Natural killer cell (primary cell): ENCODE measurements at places on chromosomes 16 and 17. TPM values are rescaled to one million over a fixed set of nuclear protein-coding genes. Genes with fewer than 3 reads are reported as not detected.

VMO1 gene
- total RNA-seq = 1.3 TPM

- H3K4me1 ChIP-seq = no peaks in the 10 kb centered on the region
- H3K4me3 ChIP-seq = no peak overlapping the region
- no peaks in the 10 kb centered on the region for H3K27me3 ChIP-seq
- H3K36me3 ChIP-seq = no peaks in the 10 kb centered on the region
- no peak overlapping the region for H3K27ac ChIP-seq
Observed at GRCh38 chr16:66069587-66069986, 296.9 kb upstream of the CDH5 start.

GRCh38 chr16:77748421-77749005 lies 26.2 kb downstream of the NUDT7 start:
- H3K36me3 ChIP-seq = no peaks in the 10 kb centered on the region
- no peak for DNase-seq
- H3K27ac ChIP-seq = no peak overlapping the region
- H3K4me3 ChIP-seq = no peak overlapping the region
- no peaks in the 10 kb centered on the region for H3K27me3 ChIP-seq

DNA sequence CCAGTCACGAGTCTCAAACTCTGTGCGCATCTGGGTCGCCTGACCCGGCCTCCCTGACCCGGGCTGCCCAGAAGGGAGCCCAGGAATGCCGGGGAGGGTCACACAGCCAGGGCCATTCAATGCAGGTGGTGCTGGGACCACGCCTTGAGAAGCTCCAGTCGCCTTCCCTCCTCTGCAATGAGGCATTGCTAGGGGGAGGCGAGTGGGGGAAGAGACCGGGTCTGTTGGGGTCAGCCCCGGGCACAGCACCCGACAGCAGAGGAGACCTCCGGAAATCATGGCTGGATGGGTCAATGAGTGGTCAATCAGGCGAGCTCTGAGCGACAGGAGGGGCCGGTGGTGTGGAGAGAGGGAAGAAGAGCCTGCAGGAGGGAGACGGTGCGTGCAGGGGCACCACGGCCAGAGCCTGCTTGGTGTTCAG lies 13.3 kb downstream of the JPH3 start:
- no peaks in the 10 kb centered on the region for H3K36me3 ChIP-seq
- H3K27me3 ChIP-seq = no peaks in the 10 kb centered on the region
- no peaks in the 10 kb centered on the region for H3K4me1 ChIP-seq
- no peak overlapping the region for H3K4me3 ChIP-seq
- DNase-seq = no peak

DNA sequence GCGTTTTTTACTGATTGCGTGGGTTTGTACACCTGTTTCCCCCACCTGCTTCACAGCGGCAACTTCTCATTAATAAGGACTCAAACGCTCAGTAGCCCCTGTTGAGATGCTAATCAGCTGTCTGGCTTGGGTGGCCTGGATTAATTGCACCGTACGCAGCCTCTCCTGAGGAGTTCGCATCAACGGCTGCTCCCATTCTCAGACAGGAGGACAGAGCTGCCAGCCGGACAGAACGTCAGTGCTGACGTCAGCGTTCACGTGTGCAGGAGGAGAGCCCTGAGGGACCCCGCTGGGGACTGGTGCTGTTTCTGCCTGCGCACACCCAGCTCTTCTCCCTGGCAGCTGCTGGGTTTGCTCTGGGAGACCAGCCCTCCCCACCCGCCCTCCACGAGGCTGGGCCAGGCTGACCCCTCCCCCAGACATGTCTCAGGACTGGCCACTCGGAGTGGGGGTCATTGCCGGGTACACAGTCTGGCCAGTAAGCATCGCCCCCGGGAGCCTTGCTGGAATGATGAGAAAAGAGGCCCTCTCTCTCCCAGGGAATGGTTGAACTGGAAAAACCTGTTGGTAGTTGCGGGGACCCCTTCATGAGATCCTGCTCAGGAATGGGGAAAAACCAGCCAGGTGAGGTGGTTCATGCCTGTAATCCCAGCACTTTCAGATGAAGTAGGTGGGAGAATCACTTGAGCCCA lies 5.7 kb upstream of the BANP start:
- no peaks in the 10 kb centered on the region for H3K27me3 ChIP-seq
- H3K27ac ChIP-seq = no peak overlapping the region
- peak; percentile 47 for DNase-seq
- H3K4me1 ChIP-seq = peaks cover 8% of the 10 kb centered on the region
- H3K36me3 ChIP-seq = no peaks in the 10 kb centered on the region

DNA sequence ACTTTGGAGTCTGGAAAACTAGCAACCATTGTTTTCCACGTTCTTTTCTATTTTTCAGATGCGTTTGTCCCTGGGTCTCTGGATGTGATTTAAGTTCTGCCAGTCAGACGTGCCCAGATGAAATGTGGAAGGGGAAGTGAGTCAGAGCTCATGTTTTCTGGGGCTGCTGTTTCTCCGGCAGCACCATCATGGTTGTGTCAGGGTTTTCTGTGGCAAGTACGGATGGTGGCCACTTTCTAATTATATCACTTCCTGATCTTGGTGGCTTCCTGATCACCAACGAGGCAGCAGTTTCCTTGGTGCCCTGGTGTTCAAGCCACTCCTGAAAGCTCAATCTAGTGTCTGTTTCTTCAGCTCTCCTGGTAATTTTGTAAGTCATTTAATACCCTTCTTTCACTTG lies 31.4 kb upstream of the PMFBP1 start:
- H3K36me3 ChIP-seq = no peaks in the 10 kb centered on the region
- peaks cover 14% of the 10 kb centered on the region for H3K4me1 ChIP-seq
- H3K27me3 ChIP-seq = no peaks in the 10 kb centered on the region
- peak overlapping the region; percentile 59 for H3K27ac ChIP-seq

CLEC19A gene
- total RNA-seq = not detected

DNA sequence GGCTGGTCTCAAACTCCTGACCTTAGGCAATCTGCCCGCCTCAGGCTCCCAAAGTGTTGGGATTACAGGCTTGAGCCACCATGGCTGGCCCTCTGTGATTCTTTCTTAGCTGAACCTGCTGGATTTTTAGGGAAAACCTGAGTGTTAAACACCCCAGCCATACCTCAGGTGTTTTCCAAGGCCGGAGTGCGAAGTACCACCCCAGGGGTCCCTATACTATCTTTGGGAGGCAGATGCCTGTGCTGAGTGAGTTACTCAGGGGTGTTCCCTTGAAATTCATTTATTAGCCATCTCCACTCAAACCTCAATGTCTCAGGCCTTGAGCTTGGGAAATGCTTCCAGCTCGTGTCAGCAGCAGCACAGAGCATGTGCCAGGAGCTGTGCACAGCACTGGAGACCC lies 432.7 kb downstream of the SLC39A11 start:
- no peak overlapping the region for H3K4me3 ChIP-seq
- DNase-seq = no peak
- H3K27ac ChIP-seq = no peak overlapping the region
- no peaks in the 10 kb centered on the region for H3K4me1 ChIP-seq

KRTAP3-3 gene
- total RNA-seq = not detected

- no peaks in the 10 kb centered on the region for H3K4me1 ChIP-seq
- no peak overlapping the region for H3K4me3 ChIP-seq
- no peaks in the 10 kb centered on the region for H3K27me3 ChIP-seq
- H3K36me3 ChIP-seq = no peaks in the 10 kb centered on the region
- H3K27ac ChIP-seq = no peak overlapping the region
- DNase-seq = no peak
Observed at GRCh38 chr16:10039220-10040096, 142.8 kb downstream of the GRIN2A start.

CLDN7 gene
- total RNA-seq = 1.8 TPM

- no peak overlapping the region for H3K4me3 ChIP-seq
- peak overlapping the region; percentile 77 for H3K27ac ChIP-seq
- peaks cover 69% of the 10 kb centered on the region for H3K36me3 ChIP-seq
- DNase-seq = peak; percentile 65
Observed at GRCh38 chr17:47810200-47810821, 11.3 kb downstream of the OSBPL7 start.

DNA sequence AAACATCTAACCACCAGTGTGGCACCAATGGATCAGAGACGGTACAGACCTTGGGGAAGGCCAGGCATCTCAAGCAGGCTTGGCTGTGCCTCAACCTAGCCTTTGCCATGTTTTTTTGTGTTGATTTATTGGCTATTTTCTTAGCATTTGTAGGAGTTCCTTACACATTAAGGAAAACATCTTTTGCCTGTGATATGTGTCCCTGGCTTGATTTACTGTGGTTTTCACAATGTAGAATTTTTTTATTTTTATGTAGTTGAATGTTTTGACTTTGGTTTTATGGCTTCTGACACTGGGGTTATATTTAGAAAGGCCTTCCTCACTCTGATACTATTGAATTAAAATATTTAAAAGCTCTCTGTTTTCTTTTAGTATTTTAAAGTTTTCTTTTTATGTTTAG lies 132.6 kb downstream of the ZNF423 start:
- H3K27ac ChIP-seq = no peak overlapping the region
- no peak for DNase-seq
- H3K4me3 ChIP-seq = no peak overlapping the region
- H3K27me3 ChIP-seq = no peaks in the 10 kb centered on the region
- H3K36me3 ChIP-seq = no peaks in the 10 kb centered on the region
